ENCODE measurements at places on chromosomes 1 and 21.

- no peak for DNase-seq
These were observed 538.8 kb downstream of the MATN1 start for GRCh38 chr1:30184393-30185141.

DNA sequence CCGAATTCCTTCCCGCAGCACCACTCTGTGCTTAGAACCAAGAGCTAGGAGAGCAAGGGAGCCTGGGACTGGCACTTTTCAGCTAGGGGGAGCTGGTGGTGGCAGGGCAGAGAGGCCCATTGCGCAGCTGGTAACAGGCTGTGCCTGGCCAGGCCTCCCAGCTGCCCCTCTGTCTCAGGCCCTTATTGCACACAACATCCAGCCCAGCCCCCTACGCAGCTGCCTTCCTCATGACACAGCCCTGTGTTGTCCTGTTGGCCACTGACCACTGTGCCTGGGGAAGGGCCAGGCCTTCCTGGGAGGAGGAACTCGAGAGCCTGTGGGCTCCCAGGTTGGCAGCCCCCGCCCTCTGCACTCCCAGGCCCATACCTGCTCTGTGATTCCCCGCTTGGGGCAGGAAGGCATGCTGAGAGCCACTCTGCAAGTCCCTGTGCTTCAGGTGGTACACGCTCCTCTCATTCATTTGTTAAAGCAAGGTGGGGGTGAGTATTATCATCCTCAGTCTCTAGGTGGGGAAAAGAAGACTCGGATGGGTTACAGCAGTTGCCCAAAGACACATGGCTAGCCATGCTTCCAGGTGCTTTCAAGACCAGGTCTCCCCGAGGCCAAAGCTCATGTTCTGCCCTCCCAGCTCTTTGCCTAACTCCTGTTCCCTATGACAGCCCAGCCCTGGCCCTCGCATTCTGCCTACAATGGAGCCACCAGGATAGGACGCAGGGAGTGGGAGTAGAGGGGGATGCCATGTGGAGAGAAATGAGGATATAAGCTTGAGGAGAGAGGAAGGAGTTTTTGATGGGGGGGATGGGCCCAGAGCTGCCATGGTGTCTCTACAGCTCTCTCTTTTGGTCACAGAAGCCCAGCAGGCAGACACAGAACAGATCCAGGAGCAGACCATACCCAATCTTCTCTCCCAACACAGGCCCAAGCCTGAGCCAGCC, 81.8 kb downstream of the TMEM53 start:
- no peak for DNase-seq

- DNase-seq = no peak
These were observed 32.1 kb downstream of the JAK1 start for GRCh38 chr1:64934115-64934877.

DNA sequence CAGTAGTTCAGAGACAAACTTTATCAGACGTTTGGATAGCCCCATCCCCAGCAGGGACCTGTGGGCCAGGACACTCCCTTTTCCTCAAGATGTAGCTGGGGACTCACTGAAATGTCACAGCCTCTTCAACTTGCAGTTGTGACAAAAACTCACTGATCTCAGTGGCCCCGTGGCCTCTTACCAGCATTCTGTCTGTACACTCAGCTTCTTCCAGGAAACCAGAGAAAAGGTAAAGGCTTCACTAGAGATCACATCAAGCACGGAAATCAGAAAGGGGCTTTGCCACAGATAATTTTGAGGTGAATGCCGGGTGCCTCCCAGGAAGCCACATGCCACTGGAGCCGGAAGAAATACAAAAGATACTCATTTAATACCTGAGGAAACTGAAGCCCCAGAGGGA, 122.2 kb downstream of the CCDC185 start:
- peak; percentile 67 for DNase-seq

GRCh38 chr1:100622037-100622436, 84.1 kb downstream of the GPR88 start:
- no peak for DNase-seq

- no peak for DNase-seq
These were observed 7.5 kb downstream of the KAZN start for GRCh38 chr1:14605945-14606344.

GRCh38 chr1:110936567-110936966, 27.2 kb downstream of the LRIF1 start:
- DNase-seq = no peak

- DNase-seq = no peak
These were observed 311.0 kb downstream of the PTPRU start for GRCh38 chr1:29547300-29547699.

- no peak for DNase-seq
These were observed 27.6 kb upstream of the RD3 start for GRCh38 chr1:211519602-211520001.

- no peak for DNase-seq
These were observed 13.3 kb downstream of the KNCN start for GRCh38 chr1:46538147-46538546.

DNA sequence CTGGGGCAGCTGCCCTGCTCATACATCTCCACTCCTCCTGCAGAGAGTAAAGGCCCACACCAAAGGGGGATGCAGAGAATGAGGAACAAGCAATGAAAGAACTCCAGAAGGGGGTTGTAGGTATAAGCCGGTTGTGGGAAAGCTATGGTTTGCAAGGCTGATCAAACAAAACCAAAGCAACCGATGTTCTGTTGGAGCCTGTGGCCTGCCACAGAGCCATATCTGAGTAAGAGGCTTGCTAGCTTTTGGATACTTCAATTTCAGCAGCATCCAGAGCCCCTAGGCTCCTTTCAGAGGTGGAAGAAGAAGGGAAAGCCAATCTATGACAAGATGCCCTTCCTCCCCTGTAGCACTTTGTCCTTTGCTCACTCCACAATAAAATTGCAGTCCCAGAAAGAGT, 163.2 kb downstream of the RRAGC start:
- DNase-seq = no peak

GRCh38 chr1:204854286-204854685, 16.4 kb upstream of the NFASC start:
- DNase-seq = no peak

- no peak for DNase-seq
These were observed 87.4 kb downstream of the GLUL start for GRCh38 chr1:182304218-182304617.

DNA sequence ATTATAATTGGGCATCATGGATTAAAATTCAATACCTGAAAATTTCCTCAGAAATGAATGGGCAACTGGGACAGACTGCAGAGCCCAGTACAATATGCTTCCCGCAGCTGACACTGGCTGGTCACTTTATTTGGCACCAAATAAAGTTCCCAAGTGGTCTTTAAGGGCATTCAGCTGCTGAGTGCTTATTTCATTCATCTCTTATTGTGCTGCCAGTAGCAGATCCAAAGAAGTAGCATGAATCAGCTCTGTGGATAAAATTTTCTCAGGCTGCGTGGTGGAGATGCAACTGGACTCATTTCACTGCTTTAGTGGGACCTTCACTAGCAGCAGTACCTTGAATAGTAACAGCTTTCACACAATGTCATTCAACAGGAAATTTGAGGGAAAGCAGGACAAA, 226.3 kb upstream of the ADGRL2 start:
- DNase-seq = no peak

- no peak for DNase-seq
These were observed 158.6 kb upstream of the AJAP1 start for GRCh38 chr1:4495809-4496208.

GRCh38 chr21:34835526-34835925, 166.7 kb downstream of the CLIC6 start:
- no peak for DNase-seq

DNA sequence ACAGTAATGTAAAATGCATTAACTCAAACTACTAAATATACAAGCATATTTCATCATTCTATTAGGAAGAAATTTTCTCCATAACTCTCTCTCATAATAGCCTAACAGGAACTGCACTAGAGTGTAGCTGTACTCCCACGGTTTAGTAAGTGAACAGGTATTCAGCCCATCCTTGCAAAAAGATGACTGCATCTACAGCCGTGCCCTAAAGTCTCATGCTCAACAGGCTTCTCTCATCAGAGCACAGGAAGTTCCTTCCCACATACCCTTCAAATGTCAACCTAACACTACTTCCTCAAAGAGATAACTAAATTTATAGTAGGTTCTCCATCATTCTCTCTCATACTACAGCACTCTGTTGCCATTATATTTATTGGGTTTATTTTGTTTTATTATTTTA, 251.6 kb downstream of the AKT3 start:
- peak; percentile 48 for DNase-seq

DNA sequence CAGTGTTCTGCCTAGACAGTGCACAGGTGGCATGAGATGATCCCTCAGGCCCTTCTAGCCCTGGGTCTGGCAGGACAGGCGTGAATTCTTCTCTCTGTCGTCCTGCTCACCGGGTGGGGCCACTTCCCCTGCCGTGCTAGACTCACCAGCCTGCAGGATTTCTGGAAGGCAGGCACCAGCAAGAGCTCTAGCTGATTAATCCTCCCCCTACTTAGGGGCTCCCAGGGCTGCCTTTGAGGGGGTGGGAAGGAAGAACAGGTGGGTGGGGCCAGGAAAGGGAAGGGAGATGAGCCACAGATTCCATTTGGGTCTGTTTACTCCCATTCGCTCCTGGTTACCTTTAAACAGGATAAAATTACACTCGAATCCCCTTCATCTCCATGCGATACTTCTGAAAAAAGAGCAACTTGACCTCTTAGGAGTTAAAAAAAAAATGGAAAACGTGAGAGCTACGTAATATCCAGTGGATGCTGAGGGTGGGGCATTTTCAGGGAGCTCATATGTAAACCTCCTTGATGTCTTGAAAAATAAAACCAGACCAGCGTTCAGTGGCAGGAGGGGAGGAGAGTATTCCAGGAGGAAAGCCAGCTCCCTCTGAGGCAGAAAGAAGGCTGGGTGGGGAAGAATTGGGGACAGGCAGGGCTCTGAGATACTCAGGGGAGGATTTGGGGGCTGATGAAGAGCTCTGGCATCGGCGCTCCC, 665.5 kb downstream of the PTPRU start:
- no peak for DNase-seq

DNA sequence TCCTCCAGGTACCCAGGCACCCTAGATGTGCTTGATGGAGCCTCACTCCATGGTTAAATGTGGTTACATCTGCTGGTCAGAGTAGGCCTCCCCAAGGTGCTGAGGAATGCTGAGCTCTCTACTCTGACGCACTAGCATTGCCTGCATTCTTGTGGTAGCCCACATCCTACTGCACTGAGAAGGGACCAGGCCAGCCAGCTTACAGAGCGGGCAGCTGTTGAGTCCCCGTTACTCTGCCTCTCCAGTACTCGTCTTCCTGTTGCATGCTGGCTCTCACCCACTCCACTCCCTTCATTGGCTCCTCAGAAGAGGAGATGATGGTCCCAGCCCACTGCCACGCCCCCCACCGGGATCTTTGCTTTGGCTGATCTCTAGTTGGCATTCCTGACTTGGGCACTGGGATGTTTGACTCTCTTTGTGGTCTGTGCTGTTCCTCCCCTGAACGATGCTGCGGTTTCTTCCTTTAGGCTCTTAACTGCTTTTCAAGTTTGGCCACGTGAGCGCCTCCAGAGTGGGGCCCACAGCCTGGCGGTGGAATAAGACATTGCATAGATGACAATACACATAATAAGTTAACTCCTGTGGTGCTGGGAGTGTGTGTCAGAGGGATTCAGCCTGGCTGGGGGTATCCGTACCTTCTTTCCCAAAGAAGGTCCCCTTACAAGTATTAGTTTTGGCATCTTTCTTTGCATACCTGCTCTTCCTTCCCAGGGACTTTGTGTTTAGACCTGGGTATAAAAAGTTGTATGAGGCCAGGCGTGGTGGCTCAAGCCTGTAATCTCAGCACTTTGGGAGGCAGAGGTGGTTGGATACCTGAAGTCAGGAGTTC, 18.6 kb downstream of the AZIN2 start:
- peak; percentile 67 for DNase-seq

DNA sequence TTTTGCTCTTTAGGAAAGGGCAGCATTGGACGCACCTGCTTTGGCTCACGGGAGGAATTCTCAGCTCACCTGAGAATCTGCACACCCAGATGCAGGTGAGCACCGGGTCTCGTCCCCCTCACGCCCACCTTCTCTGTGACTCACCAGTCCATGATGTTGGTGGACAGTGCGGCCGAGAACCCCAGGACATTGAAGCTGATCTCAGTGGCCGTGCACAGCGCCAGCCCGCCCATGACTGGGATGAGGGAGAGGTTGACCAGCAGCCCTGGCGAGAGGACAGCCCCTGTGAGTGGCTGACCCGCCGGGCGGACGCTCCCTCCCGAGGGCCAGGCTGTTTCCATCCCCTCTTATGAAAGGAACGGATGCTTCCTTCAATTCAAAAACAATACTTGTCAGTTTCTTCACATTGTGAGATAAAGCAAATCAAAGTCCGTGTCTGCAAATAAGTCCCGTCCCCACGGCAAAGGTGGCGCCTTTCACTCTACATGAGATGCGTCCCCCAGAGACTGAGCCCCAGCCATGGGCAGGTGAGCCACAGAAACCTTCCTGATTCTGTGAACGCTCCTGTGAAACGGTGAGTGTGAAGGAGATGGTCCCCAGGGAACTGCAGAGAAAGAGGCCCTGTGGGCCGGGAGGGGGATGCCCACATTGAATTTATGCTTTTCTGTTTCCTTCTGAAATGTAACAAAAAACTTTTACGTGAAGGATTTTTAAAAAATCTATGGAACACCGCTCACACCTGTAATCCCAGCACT, 12.7 kb upstream of the CDK11B start:
- DNase-seq = no peak

GRCh38 chr1:50644447-50645105, 221.3 kb upstream of the DMRTA2 start:
- DNase-seq = no peak

- no peak for DNase-seq
These were observed 60.0 kb upstream of the ROR1 start for GRCh38 chr1:63713627-63714481.

DNA sequence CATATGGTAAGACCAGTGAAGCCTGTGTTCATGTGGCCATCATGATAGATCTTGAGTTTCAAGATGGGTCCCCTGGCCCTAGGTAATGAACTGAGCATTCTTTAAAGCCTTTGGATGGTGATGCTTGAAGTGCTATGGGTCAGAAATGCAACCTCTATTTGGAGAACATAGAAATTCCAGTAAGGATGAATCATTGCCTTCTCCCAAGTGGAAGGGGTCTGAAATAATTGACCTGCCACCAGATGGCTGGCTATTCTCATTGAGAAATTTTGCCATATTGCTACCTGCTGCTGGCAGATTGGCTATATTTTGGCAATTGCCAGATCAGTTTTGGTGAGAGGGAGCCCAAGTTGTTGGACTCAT, 739 bp upstream of the IFI6 start:
- DNase-seq = no peak

Data from CD4-positive, alpha-beta T cell treated with Interleukin-15 for 4 hours (primary cell).